ENCODE measurements at places on chromosomes 7 and 10.

- no peak for DNase-seq
Observed at GRCh38 chr7:156722043-156722826, 81.7 kb downstream of the RNF32 start.

DNA sequence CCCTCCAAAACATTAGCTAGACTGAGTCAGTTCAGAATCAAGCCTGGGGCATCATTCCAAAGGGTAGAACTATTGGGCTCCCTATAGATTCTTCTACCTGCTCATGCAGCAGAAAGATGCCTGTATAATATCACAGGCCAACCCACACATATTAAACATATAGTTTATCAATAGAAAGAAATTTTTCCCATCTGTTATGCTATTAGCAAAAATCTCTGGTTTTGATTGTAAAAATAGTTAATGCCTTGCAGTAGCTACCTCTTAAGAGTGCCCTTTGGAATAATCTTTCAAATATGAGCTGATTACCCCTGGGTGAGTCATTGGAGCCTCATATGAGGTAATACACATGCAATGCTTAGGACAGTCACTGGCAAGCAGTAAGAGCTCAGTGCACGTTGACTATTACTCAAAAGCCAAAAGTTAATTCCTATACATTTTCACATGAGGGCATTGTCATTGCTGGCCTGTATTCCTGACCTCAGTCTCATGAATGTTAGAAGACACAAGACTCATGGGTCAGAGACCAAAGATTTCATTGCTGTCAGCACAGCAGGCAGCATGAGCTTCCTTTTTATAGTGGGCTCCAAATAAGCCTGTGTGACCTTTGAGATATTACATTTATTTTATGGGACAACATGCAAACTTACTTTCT lies 180.0 kb downstream of the FGFR2 start:
- DNase-seq: no peak

DNA sequence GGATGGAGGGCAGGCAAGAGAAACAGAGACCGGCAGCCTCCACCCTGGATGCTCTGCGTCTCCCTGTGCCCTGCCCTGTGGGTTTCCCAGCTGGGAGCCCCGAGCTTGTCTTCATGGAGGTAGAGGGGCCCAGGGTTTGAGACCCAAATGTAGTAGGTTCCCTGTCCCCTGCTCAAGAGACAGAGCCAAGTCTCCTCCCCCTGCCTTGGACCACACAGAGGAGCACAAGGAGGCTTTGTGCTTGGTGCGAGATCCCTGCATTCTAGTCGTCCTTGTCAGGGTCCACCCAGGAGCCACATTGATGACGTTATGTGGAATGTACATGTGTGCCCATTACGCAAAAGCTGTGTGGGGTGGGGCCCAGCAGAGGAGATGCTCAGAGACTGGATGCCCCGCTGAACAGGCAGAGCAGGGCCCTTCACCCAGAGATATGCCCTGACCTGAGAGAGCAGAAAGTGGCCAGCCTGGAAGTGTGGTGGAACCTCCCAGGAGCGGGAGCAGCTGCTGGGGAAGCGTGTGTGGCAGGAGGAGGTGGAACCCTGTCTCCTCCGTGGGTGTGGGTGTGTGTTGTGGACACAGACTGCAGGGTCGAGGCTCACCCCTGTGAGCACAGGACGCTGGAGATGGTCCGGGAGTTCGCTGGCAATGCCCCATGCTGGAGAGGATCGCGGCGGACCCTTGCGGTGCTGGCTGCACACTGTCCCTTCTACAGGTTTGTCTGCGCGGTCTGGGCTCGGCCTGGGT lies 39.3 kb downstream of the VWA2 start:
- DNase-seq: no peak

- no peak for DNase-seq
Observed at GRCh38 chr7:159140170-159140910, 4.3 kb downstream of the VIPR2 start.

GRCh38 chr7:96182424-96183158 lies 139.3 kb downstream of the SLC25A13 start:
- DNase-seq: no peak

- DNase-seq: no peak
Observed at GRCh38 chr10:98208925-98209324, 59.1 kb downstream of the LOXL4 start.

GRCh38 chr10:24914148-24914547 lies 38.3 kb downstream of the PRTFDC1 start:
- DNase-seq: no peak

- no peak for DNase-seq
Observed at GRCh38 chr10:117610321-117610720, 67.8 kb downstream of the EMX2 start.

GRCh38 chr10:79552143-79552542 lies 8.1 kb downstream of the SFTPA2 start:
- no peak for DNase-seq

- DNase-seq: peak; percentile 25
Observed at GRCh38 chr10:86538547-86538946, 17.0 kb upstream of the WAPL start.

Measured in colonic mucosa (tissue), 4 donors.